ENCODE measurements at places on chromosomes 1 and 21.

DNA sequence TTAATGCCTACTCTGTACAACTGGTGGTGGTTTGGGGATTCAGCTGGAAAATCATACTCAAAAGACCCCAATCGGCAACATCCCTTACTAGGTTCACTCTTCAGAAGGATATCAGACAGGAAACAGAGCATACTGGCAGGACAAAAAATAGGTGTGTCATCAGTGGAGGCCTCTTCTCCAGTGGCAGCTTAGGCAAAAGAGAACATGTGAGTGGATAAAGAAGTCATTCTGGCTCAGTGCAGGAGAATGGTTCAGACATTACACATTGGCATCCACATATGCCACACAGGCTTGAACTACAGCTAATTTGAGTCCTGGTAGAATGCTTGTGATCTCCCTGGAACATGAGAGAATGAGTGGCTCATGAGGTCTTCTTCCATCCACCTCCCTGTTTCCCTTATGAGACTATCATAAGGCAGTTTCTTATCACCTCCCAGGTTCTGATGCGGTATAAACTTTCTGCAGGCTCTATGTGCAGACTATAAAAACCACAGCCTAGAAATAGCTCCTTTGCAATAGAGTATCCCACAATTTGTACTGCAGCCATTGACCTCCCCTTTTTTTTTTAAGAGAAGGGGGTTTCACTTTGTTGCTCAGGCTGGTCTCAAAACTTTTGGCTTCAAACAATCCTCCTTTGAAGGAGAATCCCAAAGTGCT lies 24.7 kb downstream of the VAMP4 start:
- DNase-seq: no peak

DNA sequence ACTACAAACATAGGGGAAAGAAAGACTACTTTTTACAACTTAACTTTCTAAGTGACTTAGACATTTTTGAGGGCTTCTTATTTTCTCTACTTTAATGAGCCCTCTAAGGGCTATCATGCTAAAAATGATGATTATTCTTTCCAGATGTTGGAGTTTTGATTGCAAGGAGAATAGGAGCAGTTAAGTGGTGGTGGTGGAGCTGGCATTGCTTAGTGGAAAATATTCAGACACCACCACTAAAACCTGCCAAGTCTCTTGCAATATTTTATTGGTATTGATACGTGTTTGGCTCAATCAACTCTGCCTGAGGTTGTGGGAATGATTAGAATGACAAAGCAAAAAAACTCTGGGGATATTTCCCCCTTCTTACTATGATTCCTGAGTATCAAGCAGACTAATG lies 82.6 kb upstream of the PTGFR start:
- DNase-seq: no peak

GRCh38 chr1:223330466-223330865 lies 33.5 kb downstream of the SUSD4 start:
- no peak for DNase-seq

GRCh38 chr1:165441166-165441880 lies 3.6 kb downstream of the RXRG start:
- no peak for DNase-seq

GRCh38 chr1:109243860-109244552 lies 5.3 kb upstream of the CELSR2 start:
- DNase-seq: no peak

DNA sequence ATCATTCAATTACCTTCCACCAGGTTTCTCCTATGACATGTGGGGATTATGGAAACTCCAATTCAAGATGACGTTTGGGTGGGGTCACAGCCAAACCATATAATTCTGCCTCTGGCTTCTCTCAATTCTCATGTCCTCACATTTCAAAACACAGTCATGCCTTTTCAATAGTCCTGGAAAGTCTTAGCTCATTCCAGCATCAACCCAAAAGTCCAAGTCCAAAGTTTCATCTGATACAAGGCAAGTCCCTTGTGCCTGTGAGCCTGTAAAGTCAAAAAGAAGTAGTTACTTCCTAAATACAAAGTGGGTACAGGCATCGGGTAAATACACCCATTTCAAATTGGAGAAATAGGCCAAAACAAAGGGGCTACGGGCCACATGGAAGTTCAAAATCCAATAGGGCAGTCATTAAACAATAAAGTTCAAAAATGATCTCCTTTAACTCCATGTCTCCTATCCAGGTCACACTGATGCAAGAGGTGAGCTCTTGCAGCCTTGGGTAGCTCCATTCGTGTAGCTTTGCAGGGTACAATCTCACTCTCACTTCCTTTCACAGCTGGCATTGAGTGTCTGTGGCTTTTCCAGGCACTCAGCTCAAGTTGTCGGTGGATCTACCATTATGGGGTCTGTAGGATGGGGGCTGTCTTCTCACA lies 112.9 kb downstream of the FCRL5 start:
- DNase-seq: no peak

- no peak for DNase-seq
Measured at GRCh38 chr1:6097117-6097595, 51.5 kb downstream of the KCNAB2 start.

GRCh38 chr1:18925279-18925678 lies 22.9 kb upstream of the ALDH4A1 start:
- DNase-seq: no peak

GRCh38 chr1:200332716-200333115 lies 77.1 kb downstream of the ZNF281 start:
- DNase-seq: no peak

DNA sequence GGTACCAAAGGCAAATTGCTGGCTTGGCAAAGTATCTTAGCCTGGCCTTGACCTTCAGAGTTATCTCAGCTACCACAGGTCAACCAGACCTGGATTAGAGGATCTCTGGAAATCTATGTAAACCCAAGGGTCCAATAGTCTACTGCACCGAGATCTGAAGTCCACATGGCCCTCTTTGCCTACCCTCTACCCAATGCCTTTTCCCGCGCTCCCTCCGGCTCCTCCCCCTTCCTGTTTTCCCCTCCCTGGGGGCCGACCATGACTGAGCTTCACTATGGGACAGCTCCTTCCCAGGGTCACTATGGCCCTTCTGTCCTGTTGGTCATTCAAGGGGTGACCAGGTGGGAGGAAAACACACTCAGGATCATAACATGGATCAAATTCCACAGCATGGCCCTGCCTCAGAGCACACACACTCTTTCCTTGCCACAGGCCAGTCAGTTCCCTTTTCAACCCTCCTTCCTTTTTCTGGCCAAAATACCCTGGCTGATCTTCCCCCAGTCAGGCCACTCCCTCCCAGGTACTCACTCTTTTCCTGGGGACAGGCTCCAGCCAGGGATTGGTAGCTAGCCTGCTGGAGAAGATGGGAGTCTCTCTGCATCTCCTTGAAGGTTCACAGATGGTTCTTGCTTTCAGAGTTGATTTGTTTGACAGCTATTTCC lies 19.1 kb upstream of the TMEM183A start:
- DNase-seq: no peak

DNA sequence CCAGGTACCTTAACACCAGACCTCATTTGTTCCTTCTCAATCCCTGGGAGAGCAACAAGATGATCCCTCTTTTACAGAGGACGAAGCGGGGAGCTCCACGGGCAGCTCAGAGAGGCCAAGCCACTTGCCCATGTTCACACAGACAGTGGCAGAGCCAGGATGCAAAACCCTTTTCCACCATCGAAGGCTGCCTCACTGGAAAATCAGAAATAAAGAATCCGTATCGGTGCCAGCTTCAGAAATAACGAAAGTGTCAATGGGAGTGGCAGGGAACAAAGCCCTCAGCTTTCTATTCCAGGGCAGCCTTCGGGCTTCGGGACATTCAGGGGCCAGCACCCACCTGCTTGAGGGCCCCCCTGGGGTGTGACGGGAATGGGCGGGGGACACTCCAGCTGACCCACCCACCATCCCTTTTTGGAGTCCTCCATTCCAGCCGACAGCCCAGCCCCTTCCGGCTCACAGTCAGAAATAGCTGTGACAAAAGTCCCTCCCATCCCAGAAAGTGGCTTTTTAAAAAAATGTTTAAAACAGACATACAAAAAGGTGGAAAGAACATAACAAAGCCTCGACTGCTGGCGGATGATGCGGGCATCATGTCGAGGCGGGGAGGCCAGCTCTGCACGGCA lies 6.0 kb downstream of the IFFO2 start:
- DNase-seq: no peak

GRCh38 chr1:185200889-185201288 lies 43.9 kb downstream of the SWT1 start:
- DNase-seq: no peak

DNA sequence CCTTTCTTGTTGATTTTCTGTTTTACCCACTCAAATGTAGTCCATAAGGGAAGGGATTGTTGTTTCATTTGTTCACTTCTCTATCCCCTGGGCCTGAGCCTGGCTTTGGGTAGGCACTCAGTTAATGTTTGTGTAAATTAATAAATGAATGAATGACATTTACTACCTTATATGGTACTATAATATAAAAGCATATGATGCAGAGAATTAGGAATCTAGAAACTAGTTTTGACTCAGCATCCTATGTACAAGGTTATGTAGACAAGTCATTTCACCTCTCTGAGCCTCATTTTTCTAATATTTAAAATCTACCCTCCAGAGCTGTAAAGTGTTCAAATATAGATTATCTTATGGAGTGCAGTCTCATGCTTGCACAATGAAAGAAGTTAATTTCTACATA lies 68.9 kb upstream of the S1PR1 start:
- DNase-seq: no peak

DNA sequence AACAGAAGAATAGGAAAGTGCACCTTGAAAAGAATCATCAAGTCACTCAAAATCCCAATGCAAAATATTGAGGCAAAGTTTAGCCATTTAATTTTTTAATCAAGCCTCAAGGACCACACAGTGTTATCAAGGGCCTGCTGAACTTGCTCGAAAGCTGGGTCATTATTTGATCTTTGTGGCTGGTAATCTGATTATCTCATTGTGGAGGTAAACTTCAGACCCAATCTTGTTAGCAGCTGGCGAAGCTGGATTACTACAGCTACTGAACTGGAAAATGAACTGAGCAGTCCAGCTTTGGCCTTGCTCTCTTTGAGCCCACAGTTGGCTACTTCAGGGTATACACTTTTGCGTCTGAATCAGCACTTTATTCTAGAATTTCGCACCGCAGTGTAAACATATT lies 94.4 kb downstream of the BARHL2 start:
- no peak for DNase-seq

DNA sequence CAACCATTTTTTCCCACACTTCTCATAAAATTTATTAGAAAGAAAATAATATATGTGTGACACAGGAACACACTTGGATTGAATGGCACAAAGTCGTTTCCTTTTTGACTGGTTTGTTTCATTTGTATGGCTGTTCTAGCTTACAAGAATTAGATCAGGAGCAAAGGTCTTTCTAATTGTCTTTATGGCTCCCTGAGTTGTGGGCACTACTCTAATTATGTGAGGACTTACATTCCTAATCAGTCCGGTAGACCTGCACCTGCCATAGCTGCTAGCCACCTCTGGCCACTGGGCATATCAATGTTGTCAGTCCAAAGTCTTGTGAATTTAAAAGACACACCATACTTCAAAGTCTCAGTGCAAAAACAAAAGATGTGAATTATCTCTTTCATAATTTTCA lies 346.7 kb downstream of the NTNG1 start:
- DNase-seq: no peak

- DNase-seq: no peak
Measured at GRCh38 chr1:30108186-30108585, 615.2 kb downstream of the MATN1 start.
